Stimulated activated CD8-positive, alpha-beta memory T cell treated with anti-CD3 and anti-CD28 coated beads, Interleukin-4, amount 100 ng/mL, for 1 hour (primary cell): ENCODE measurements at places on chromosomes 5 and 9.

GRCh38 chr9:34899535-34900158, 58.4 kb upstream of the PHF24 start:
- peak; percentile 57 for DNase-seq

DNA sequence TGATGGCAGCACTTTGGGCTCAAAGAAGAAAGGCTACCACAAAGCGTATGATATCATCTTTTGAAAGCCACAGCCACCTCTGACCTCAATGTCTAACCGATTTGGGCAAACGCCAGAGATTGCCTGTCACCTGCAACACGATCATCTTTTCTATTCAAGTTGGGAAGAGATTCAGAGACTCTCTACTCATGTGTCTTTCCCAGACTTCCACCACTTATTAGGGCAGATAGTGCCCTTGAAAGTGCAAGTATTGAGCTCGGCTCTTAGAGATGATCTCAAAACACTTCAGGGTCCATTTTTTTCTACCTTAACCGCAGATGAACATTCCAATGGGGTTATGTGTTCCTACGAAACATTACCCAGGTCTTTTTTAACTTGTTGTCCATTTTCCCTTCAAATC, 213.7 kb downstream of the DRD1 start:
- DNase-seq, result no peak

DNA sequence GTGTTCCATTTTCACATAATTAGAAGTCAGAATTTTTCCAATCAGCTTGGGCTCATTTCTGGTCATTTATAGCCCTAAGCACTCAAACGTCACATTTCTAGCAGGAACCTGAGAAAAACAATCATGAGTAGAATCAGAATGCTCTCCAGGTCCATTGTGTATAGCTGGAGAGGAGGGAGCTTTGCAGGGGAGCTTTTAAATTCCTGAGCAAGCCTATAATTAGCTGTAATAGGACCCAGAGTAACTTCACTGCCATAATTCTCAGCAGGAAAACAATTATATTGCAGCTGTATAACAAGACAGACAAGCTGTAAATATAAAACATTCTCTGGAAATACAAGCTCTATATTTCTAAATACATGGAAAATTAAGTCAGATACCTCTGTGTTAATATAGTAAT, 637.6 kb upstream of the SGCD start:
- no peak for DNase-seq

GRCh38 chr9:131724683-131725082, 15.2 kb downstream of the RAPGEF1 start:
- DNase-seq, result no peak

DNA sequence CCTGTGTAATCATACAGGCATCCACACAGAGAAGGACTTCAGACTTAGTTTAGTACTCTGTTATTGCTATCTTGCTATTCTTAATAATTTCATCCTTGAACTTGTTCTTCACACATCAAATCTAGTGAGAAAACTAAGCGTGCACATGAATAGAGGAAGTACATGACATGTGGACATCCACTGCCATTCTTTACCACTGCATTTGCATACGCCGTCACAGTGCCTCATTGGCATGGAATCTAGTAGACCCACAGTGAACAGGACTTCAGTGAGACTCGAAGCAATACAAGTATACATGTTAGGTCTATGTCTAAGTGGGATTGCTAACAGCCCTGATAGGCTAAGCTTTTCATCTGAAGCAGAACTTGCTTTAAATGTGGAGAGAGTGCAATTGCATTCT, 592.1 kb downstream of the TLE4 start:
- DNase-seq, result no peak

GRCh38 chr9:128084746-128085145, 16.7 kb downstream of the SLC25A25 start:
- no peak for DNase-seq

DNA sequence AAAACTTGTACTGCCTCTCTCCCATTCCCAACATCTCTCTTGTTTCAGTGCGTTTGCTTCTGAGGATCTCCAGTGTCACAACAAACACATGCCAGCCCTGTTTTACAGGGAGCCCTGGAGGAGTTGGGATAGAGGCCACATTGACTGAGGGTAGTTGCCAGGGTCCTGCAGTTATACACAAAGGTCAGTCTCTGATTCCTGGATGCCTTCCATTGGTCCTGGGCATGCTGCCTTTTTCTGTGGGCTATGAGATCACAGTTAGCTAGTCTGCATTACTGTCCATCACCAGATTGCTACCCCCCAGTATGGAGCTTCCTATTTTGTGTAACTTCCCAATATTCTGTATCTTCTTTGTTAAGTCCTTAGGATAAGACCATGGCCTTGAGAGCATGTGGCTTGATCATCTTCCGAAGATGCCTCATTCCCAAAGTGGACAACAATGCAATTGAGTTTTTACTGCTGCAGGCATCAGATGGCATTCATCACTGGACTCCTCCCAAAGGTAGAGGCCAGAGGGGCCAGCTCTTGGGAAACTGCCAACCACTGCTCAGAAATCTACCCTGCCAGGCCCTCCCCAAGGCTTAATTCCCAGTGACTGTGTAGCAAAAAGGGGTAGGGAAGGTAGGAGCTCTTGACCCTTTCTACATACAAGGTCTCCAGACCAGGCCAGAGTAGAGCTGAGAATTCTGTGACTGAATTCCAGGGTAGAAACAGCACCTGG, 9.5 kb downstream of the NUDT2 start:
- DNase-seq, result no peak

GRCh38 chr5:176793343-176793699, 17.0 kb upstream of the UNC5A start:
- DNase-seq, result no peak

DNA sequence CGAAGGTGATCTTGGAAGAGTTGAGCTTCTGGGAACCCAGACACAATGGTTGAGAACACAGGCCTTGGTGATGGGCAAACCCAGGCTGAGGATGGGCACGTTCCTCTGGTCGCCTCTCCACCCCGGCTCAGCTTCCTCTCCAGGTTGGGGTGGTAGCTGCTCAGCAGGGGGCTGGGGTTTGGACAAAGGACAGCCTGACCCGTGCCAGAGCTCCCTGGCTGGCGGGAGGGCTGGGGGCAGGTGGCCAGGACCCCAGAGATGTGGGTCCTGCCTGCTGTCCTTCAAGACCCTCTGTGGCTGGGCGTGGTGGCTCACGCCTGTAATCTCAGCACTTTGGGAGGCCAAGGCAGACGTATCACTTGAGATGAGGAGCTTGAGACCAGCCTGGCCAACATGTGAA, 25.2 kb downstream of the NCS1 start:
- DNase-seq, result no peak

GRCh38 chr9:89400403-89401116, 82.3 kb downstream of the SECISBP2 start:
- no peak for DNase-seq

GRCh38 chr9:21653091-21653490, 149.3 kb upstream of the MTAP start:
- DNase-seq, result no peak

GRCh38 chr9:121627427-121627826, 24.0 kb upstream of the DAB2IP start:
- no peak for DNase-seq

- DNase-seq, result no peak
These were observed 136.7 kb upstream of the ZNF462 start for GRCh38 chr9:106726070-106726815.
